ENCODE measurements at places on chromosomes 2 and 18.
A peak's percentile ranks its signal among the peaks of the same experiment; 100 is the strongest.

DNA sequence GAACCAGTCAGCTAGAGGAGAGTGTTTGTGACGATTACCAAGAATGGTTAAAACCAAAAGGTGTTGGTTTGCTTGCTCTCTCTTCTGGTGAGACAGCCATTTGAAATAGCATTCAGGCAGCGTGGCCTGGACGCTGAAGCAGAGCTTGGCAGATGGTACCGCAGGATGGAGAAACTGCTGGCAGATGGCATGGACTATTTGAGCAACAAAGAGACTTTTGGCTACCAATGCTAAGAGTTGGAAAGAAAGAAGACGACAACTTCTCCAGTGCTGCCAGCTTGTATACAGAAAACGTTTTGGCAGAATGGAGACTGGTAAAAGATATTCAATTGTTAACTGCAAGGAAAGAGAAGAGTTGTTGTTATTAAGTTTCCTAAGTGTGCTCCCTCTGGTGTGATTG, 315.0 kb downstream of the PARD3B start:
- no peak for DNase-seq

GRCh38 chr2:105103481-105103880, 65.6 kb downstream of the MRPS9 start:
- no peak for DNase-seq

DNA sequence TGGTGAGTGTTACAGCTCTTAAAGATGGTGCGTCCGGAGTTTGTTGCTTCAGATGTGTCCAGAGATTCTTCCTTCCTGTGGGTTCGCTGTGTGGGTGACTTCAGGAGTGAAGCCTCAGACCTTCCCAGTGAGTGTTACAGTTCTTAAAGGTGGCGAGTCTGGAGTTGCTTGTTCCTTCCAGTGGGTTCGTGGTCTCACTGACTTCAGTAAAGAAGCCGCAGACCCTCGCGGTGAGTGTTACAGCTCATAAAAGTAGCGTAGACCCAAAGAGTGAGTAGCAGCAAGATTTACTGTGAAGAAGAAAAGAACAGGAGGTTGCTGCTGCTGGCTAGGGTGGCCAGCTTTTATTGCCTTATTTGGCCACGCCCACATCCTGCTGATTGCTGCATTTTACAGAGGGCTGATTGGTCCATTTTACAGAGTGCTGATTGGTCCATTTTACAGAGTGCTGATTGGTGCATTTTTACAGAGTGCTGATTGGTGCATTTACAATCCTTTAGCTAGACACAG, 34.0 kb upstream of the SPTBN1 start:
- DNase-seq = peak; percentile 64

- no peak for DNase-seq
Observed at GRCh38 chr2:237649541-237650454, 22.4 kb downstream of the LRRFIP1 start.

DNA sequence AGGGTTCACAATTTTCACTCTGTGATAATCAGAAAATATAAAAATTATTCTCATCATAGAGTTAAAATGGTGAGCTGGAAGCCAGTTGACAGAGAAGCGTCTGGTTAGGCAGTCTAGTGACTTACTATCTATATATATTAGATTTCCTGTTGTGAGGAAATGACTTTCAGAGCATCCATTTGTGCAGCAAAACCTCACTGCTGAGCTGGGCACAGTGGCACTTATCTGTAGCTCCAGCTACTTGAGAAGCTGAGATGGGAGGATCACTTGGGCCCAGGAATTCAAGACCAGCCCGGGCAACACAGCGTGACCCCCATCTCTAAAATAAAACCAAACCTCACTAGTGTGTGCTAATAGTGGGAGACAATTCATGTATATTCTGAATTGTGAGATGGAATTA, 7.2 kb upstream of the KIAA2012 start:
- DNase-seq = no peak

- no peak for DNase-seq
Observed at GRCh38 chr18:77676910-77677309, 427.3 kb downstream of the GALR1 start.

DNA sequence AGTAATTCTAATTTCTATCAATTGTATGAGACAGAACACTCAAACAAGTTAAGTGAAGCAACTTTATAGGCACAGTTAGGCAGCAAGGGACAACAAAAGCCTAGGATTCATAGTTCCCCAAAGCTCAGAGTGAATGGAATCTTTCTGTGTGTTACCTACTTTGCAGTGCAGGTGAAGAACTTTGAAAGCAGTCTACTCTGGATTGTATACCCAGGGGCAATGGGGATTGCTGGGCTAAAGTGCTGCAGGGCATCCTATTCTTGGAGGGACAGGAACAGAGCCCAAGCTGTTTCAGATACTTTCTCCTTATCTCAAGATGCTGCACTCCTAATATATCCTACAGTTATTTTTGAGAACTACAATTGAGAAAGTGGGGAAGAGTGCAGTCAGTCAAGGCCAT, 207.6 kb downstream of the PLCL1 start:
- DNase-seq = no peak

GRCh38 chr2:48946449-48947048, 191.0 kb upstream of the LHCGR start:
- no peak for DNase-seq

- DNase-seq = no peak
Observed at GRCh38 chr2:26059542-26059941, 25.7 kb downstream of the RAB10 start.

- no peak for DNase-seq
Observed at GRCh38 chr2:39525636-39526412, 88.7 kb upstream of the MAP4K3 start.

GRCh38 chr18:2589345-2590068, 18.1 kb downstream of the NDC80 start:
- DNase-seq = no peak

DNA sequence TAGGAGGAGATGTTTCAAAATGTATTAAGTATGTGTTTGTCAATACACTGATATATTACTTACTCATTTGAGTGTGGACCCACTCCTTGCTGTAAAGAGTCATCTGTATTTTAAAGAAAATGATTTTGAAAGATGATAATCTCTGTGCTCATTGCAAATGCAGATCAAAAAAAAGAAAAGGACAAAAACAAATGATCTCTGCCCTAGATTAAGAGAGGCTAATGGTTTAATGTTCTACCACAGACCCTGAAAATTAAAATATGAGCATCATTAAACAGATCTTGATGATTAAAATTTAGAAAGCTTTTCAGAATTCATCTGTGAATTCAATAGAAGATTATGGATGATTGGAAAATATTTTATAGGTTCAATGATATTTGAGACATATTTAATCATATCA, 136.5 kb downstream of the CNTNAP5 start:
- DNase-seq = no peak

GRCh38 chr2:37713258-37713700, 41.8 kb upstream of the CDC42EP3 start:
- no peak for DNase-seq

GRCh38 chr2:81437456-81438000, 1133.0 kb upstream of the LRRTM1 start:
- no peak for DNase-seq

GRCh38 chr2:241855888-241856422, 2.7 kb downstream of the PDCD1 start:
- no peak for DNase-seq

- no peak for DNase-seq
Observed at GRCh38 chr2:11740723-11741122, 5.7 kb upstream of the LPIN1 start.

DNA sequence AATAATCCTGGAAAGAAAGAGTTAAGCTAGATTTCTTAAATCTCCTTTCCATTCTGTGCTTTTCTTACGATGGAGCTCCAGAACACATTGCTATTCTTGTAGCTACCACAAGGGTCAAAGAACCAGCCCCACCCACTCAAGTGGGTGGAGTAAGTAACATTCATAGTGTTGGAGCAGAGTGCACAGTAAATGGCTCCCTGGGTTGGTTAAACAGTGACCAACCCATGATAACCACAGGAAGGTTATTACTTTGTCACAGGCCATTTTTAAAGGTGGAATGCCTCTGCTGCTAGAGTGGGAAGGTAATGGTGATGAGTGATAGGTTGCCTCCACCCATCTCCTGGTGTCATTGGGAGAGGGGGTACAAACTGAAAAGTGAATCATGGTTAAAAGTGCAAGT, 13.9 kb downstream of the ARPC2 start:
- DNase-seq = no peak

DNA sequence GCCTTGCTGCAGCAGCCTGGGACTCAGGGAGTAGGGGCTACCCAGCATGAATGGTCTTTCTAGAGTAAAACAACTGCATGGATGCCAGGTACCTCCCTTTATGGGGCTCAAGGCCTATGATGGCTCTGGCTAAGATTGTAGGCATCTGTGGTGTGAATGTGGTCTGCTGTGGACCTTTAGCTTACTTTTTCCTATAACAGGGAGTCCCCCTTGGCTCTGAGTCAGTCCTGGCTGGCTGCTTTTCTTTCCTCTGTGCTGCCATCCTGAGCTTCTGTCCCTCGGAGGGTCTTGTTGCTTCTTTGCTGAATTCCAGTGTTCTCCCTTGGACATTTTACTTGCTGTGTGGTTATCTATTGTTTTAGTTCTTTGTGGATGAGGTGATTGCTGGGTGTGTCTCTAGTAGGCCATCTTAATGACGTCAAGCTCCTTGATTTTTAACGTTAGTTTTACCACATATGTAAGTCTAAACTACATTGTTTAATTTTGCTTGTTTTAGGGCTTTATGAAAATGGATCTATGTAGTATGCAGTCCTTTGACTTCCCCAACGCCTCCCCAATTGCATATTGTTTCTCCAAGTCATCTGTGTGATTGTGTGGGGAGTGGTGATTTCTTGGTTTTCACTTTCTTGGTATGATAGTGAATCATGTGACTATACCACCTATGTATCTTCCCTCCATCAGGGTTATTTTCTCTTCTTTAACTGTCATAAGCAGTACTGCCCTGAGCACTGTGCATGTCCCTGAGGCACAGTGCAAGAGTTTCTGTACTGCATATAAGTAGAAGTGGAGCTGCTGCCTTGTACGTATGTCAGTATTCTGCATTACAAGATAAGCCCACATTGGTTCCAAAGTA, 92.4 kb downstream of the NCK2 start:
- no peak for DNase-seq

Data from KG1 (cell line).